ENCODE measurements at places on chromosomes 1 and 21. TPM values are rescaled to one million over a fixed set of nuclear protein-coding genes. Genes with fewer than 3 reads are reported as not detected.

- DNase-seq: no peak
Observed at GRCh38 chr1:73639494-73639893, 558.5 kb downstream of the LRRIQ3 start.

DNA sequence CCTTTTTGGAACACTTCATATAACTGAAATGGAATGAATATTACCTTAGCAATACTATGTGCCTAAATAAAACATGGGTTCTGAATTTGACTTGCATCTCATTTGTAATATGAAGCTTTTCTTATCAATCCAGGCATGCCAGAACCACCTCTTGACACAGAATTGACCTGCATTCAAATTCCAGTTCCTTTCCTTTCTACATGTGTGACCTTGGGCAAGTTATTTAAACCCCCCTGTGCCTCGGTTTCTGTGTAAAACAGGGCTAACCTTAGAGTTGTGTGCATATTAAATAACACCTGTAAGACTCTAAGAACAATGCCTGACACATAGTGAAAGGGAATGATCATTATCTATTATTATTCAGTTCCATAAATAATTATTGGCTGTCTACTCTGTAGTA is 2.0 kb upstream of the NOS1AP start:
- no peak for DNase-seq

DAB1 gene
- total RNA-seq: not detected

- no peak for DNase-seq
Observed at GRCh38 chr21:45979141-45979631, 2.4 kb upstream of the COL6A1 start.

- DNase-seq: peak; percentile 35
Observed at GRCh38 chr1:183783342-183783741, 21.6 kb upstream of the RGL1 start.

DNA sequence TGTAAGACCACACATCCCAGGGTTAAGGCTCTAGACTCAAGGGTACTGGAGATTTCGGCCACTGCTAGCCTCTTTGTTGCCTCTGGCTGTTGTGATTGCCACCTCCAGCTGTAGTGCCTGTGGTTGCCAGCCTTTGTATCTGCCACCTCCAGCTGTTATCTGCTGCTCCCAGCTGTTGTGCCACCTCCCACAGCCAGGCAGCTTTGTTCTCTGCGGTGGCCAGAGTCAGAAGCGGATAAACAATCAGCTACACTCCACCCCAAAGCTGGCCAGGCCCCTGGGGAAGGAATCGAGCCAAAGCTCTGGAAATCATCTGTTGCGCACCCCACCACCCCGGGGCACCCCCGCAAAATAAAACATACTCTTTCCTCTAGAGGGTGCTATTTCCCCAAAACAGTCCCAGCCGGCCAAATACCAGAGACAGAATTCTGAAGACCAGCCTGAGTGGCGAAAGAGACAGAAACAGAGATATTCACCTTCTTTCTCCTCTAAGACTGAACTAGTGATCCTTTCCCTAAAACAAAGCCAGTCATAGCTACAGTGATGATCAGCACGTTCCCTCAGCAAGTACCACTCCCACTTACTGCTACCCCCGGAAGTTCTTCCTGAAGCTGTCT is 14.8 kb upstream of the PIGM start:
- no peak for DNase-seq

ERVH48-1 gene
- total RNA-seq: not detected

DNA sequence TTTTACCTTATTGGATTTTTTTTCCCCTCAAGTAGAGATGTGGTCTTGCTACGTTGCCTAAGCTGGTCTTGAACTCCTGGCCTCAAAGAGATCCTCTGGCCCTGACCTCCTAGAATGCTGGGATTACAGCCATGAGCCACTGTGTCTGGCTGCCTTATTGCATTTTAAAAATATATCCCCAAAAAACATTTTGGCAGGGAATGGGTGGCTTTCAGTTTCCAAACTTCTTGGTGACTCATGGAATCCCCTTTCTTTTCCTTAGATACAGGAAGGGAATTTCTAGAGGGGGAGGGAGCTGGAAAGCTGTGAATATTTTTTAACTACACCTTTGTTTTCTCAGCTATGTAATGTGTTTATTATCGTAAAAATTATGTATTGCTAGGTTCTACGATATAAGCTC is 73.3 kb downstream of the SNRPE start:
- no peak for DNase-seq

- DNase-seq: no peak
Observed at GRCh38 chr1:41823471-41823870, 95.3 kb downstream of the HIVEP3 start.

SYF2 gene
- total RNA-seq: 48.4 TPM

DNA sequence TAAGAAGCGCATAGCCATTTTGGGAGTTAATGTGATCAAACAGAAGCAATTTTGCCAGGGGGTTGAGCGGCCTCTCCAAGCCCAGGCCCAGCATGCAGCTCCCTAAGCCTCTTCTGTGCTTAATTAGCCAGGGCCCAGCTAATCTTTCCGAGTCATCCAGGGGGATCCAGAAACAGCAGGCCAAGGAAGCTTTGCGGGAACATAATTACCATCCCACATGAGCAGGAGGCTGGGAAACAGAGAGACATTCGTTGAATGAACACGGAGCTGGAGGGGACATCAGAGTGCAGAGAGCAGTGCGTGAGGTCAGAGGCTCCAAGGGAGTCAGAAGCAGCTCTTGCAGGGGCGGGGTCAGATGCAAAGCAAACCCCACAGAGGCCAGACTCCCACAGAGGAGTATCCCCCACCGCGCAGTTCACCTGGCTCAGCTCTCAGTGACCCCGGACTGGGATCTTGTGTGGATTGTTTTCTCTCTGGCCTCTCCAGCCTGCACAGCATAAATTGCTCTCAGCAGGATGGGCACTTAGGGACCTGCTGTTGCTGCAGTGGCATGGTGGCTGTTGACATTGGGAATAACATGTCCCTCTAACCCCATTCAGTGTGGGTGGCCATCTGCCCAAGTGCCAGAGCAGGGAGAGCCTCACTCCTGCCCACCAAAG is 657.4 kb downstream of the AJAP1 start:
- no peak for DNase-seq

- DNase-seq: no peak
Observed at GRCh38 chr1:34645109-34645688, 109.6 kb upstream of the GJB5 start.

DNA sequence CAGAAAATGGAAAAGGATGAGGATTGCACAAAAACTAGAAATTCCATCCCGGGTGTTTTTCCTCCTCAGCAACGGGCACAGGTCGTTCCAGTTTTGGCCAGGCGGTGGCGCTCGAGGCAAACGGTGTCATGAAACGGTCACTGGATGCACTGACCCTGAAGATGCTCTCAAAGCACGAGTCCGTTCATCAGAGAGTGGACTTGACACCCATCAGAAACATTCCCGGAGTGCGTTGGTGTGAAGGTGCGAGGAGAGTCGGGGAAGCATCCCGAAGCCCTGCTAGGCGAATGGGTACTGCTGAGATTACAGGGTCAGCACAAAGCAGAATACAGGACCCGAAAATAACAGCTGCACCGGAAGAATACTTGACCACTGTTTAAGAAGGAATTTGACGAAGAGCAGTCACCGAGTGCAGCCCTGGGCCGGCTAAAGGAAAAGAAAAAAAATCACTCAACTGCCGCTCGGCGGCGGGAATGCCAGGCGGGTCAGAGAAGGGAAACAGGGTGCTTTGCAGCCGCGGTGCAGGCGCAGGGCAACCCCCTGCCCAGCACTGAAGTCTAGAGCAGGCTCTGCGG is 71.7 kb upstream of the ETS2 start:
- peak; percentile 56 for DNase-seq

GRCh38 chr1:243725075-243725474 is 125.0 kb downstream of the AKT3 start:
- no peak for DNase-seq

GRCh38 chr1:89149229-89149628 is 23.3 kb upstream of the GBP2 start:
- no peak for DNase-seq

SEMA6C gene
- 2.2 TPM for total RNA-seq

- no peak for DNase-seq
Observed at GRCh38 chr1:87213135-87213515, 115.6 kb upstream of the LMO4 start.

S100A11 gene
- 947 TPM for total RNA-seq

PHACTR4 gene
- total RNA-seq: 25.9 TPM

- no peak for DNase-seq
Observed at GRCh38 chr1:215140135-215140534, 57.6 kb downstream of the KCNK2 start.

DNA sequence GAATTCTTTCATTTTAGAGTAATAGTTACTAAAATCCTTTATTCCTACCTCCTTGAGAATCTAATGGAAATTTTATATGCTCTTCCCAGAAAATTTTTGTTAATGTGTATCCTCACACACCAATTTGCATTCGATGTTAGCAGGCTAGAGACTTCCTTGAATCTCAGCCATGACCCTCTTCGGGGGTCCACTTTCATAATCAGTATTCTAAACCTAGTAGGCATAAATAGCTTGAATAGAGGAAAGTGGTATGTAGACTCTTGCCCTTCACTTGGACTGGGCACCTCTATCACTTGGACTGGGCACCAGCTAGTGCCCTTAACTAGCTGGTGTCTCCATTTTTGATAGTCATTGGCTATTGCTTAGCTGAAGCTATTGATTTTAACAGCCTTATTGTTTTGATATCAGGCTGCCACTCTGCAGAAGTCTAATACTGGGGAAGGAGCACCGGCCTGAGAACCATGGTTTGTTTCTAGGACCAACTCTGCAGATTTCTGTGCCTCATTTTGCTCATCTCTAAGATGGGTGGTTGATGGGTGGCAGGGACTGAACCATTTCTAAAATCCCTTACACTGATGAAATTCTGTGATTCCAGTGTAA is 42.8 kb downstream of the MRPL39 start:
- no peak for DNase-seq

GRCh38 chr1:92820024-92820423 is 11.8 kb upstream of the RPL5 start:
- no peak for DNase-seq

Data from epithelial cell of proximal tubule (primary cell).